ENCODE measurements at places on chromosomes 12 and 14.
A peak's percentile ranks its signal among the peaks of the same experiment; 100 is the strongest.

DNA sequence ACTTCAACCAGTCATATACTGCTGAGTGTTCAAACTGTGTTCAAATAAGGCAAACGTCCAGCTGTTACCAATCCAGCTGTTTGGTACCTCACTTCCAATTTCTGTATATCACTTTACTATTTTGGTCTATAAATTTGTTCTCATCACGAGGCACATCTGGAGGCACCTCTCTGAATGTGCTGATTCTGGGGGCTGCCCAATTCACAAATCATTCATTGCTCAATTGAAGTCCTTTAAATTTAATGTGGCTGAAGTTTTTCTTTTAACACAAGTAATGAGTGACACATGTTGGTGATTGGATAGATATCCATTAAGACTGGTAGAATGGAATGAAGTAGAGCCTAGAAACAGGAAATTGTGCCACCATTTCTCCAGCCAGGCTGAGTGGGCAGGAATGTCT, 617.0 kb upstream of the TMEM132C start:
- DNase-seq, result no peak

DNA sequence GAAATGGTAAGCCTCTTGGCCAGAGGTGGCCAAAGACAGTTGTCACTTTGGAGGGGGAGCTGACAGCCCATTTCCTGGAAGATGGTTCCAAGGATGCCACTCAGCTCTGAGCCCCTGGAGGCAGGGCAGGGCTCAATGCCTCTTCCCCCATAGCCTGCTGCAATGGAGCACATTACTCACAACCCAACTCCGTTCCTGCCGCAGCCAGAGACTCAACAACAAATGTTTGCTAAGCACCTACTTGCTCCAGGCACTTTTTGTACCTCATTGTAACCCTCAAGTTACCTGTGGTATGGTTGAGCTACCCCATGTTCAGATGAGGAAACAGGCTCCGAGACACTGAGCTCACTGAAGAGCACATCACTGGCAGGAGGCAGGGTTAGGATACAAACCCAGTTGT, 19.5 kb downstream of the IRF2BPL start:
- DNase-seq, result no peak

- DNase-seq, result no peak
Measured at GRCh38 chr12:75437564-75437963, 43.0 kb upstream of the GLIPR1 start.

DNA sequence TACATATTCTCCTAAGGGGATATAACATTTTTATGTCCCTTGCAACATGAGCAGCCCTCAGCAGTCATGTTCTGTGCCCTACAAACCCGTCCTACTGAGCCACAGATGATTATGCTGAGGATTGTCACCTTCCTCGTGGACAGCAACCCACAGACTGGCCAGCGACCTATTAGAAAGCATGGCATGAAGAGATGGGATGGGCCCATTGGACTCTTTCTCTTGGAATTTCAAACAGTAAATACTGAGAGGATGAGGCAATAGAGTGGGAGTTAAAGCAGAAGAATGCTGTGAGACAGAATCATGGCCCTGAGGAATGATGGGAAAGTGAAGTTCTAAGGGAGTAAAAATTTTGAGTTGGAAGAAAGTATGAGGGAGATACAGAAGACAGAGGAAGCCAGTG, 149.9 kb upstream of the BTG1 start:
- DNase-seq, result no peak

GRCh38 chr14:93331728-93332396, 974 bp downstream of the BTBD7 start:
- no peak for DNase-seq

- DNase-seq, result no peak
Measured at GRCh38 chr12:89417246-89417977, 65.1 kb upstream of the DUSP6 start.

- no peak for DNase-seq
Measured at GRCh38 chr12:23699031-23699430, 250.4 kb downstream of the SOX5 start.

GRCh38 chr12:6752167-6752920, 597 bp downstream of the MLF2 start:
- peak; percentile 29 for DNase-seq

- DNase-seq, result no peak
Measured at GRCh38 chr12:43425361-43425760, 126.6 kb downstream of the ADAMTS20 start.

Measured in NCI-H1436 (cell line).